ENCODE measurements at places on chromosomes 7 and 10.

- no peak for DNase-seq
Measured at GRCh38 chr7:30657131-30657530, 25.1 kb downstream of the CRHR2 start.

GRCh38 chr7:141455723-141456122 lies 95.5 kb upstream of the AGK start:
- DNase-seq = no peak

DNA sequence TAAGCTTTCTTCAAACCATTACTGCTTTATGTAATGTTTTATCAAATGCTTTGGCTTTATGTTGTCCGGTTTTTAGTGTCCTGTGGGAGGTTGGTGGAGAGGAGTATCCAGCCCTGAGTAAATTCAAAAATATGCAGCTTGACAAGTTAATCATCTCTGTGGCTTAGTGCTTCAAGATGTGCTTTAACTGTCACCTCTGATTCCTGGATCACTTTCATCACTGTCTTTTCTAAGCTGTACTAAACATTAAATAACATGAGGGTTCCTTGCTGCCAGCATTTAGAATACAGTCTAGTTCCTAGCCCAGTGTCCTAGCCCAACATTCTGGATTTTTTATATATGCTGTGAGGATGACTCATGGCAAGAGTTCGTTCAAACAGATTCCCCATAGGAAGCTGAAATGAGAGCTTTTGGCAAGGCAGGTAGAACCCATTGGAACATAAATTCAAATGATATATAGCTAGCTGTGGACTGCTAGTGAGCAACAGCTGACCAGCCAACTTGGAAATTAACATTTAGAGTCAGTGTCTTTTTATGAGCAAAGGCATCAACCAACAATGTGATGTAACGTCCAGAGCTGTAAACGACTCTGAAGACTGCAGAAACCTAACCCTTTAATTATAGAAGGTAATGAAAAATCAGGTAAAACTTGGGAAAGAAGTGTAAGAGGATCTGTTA lies 80.6 kb upstream of the OIT3 start:
- peak; percentile 57 for DNase-seq

DNA sequence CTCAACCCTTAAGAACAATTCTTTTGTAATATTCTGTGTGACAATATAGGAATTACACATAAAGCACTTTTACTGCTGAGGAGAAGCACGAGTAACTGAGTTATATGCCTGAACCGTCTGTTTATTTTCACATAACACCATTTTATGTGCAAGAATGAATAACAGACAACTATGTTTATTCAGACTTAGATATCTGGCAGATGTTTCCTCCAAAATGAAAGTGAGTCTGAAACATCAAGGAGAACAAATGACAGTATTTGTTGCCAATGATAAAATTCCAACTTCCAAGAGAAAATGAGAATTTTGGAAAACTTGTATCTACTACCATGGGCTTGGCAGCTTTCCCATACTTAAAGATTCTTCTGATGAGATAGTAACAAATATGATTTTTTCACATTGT lies 51.4 kb downstream of the DNMBP start:
- peak; percentile 95 for DNase-seq

DNA sequence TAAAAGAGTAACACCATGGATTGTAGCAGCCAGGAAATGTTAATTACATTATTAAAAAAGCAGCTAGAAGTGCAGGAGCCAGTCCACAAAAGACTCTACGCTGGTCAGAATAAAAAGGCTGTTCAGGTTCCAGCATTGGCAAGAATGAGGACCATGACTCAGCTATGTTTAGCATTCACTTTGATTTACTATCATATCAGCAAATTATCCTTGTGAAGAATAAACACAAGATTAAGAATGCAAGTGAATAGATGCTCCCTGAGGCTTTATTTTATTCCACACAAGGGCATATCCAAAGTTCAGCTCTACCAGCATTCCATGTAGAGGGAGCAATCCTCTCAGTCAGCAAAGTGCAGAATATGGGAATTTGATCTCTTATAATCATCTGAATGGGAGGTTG lies 13.6 kb downstream of the DGKB start:
- no peak for DNase-seq

DNA sequence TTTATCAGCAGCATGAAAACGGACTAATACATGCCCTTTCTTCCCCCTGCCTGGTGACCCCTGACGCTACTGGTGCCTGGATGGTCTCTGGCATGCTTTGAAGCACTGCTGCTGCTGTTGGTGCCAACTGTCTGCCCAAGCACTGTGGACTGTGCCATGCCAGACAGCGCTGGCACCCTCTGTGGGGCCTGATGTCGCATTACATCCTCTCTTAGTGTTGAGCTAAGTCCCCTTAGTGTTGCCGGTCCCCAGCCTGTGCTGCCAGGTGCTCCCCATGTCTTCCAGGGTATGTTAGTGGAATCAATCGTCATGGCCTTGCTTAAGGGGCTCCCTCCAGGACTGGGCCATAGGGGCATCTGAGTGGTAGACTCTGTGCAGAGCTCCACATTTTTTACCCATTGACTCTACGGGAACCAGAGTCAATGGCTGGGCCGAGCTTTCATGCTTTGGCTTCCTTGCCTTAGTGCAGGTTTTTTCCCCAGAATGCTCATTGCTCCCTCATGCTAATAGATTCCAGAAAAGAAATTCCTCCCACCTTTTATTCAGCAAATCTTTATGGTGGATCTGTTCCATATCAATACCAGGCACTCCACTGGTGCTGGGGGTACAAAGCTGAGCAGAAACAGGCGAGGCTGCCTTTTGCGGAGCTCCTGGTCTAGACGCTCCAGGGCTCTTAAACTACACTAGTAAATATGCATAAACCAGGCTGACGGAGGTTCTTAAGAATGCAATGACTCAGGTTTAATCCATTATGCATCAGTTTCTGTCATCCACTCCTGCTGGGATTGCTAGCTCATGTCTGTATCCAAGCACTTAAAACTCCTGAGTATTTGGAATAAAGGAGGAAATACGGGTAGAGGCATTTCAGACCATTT lies 21.8 kb upstream of the MRC1 start:
- peak; percentile 43 for DNase-seq

- no peak for DNase-seq
Measured at GRCh38 chr7:120833546-120833945, 24.4 kb downstream of the TSPAN12 start.

GRCh38 chr7:107924841-107925504 lies 34.0 kb downstream of the DLD start:
- DNase-seq = no peak

DNA sequence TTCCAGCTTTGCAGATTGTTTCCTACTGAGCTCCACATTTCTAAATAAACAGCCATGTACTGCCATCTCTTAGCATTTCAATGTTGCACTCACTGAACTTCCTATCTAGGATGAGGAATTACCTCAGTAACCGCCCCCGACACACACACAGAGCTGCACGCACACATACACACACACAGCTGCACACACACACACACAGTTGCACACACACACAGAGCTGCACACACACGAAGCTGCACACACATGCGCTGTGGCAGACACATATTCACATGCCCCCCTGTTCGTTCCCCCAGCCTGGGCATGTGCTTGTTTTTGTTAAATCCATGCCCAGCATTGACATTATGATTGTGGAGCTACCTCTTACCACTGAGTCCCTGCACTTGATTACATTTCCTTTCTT lies 39.6 kb upstream of the CNPY1 start:
- no peak for DNase-seq

GRCh38 chr10:133185916-133186315 lies 25.9 kb downstream of the KNDC1 start:
- DNase-seq = no peak

DNA sequence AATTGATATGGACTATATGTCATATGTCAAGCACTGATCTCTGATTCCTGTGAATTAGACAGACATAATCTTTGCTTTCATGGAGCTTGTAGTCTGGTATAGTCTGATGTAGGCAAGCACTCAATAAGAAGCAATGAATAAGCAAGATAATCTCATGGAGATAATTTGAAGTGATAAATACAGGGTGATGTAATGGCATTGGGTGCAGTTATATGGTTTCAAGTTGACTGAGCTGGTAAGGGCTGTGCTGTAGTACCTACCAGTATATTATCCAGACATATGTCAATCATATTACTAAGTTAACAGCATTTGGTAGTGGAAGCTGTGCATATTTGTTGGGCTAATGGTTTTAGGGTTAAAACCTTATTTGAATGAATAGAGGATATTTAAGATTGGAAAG lies 117.5 kb upstream of the PRPS1L1 start:
- DNase-seq = no peak

DNA sequence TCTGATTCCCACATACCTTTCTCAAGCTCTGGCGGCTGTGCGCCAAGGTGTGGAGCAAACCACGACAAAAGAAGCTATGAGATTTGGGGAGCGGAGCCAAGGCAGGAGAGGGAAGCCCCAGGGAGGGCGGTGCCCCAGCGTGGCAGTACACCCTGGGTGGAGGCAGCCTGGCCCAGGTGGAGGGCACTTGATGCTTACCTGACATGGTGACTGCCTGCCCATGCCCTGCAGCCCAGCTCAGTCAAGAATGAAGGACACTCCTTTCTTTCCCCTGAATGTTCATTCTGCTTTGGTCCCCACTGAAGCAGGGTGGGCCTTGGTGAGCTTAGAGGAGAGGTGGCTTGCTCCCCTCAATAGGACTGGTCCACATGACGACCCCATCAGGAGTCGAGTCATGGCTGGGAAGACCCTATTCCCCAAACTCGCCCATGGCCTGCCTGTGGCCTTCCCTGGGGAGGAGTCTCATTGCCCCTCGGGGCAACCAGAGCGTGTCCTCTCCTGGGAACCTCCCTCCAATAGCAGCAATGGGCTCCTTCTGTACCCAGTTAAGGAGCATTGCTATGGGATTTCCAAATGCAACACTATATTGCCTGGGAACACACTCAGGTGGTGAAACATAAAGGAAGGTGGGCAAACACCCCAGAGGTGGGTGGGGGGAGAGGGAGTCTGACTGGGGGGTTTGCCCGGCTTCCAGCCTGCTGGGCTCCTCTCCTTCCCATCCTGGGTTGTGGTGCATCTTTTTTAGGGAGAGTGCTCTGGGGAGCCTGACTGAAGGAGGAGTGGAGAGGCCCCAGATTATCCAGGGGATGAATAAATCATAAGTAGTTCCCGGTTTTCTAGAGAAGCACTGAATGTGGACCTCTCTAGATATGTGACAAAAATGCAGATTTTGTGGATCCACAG lies 22.7 kb downstream of the RAMP3 start:
- no peak for DNase-seq

DNA sequence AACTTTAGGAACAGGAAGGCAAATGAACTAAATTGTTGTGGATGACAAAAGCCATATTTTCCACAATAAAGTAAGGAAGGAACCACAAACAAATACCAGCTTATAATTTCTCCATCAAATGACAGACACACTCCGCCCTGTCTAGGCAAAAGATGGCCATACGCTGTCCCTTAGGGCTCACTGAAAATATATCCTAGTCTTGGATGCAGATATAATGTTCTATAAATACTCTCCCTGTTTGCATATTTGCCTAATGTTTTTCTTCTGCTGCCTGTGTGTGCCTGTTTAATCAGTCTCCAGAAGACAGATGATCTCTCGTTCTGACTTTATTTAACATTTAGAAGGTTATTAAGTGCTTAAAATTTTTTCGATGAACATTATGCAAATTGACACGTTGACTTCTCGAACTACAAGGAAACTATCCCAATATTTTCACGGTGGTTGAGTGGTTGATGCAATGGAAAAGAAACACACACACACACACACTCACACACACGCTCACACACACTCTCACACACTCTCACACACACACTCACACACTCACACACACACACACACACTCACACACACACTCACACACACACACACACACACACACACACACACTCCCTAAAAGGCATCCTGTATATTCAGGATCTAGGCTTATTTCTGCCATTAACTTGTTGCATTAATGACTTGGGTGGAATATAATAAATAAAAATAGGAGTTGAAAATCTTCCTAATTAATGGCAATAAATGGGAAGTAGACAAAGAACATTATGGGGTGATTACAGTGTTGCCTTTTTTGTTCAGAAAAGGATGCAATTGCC lies 297.1 kb downstream of the PRPF18 start:
- DNase-seq = no peak

GRCh38 chr7:143360788-143361551 lies 1.5 kb downstream of the FAM131B start:
- no peak for DNase-seq

DNA sequence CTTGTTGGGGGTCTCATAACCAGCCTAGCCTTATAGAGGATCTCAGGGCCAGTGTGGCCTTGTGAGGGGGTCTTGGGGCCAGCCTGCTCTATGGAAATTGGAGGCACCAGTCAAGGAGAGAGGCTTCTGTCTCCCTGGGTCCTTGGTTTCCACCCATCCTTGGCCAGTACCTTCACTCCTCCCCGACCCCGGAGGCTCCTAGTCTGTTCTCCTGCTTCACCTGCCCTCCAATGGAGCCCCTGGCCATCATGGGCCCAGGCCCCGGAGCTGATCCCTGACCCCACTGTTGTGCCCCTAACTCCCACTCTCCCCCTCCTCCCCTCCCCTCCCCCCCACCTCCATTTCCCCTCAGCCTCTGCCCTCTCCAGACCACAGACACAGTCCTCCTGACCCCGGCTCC lies 29.7 kb downstream of the RASGEF1A start:
- DNase-seq = no peak

DNA sequence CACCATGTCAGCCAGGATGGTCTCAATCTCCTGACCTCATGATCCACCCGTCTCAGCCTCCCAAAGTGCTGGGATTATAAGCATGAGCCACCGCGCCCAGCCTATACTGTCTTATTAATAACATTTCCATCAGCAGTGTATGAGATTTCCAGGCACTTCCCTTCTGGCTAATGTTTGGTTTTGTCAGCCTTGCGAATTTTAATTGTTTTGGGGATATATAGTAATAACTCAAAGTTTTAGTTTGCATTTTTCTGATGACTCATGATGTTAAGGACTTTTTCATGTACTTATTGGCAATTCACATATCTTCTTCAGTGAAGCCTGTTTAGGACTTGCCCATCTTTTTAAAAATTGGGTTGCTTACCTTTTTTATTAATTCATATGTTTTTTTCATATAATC lies 76.0 kb downstream of the TMEM270 start:
- peak; percentile 36 for DNase-seq

DNA sequence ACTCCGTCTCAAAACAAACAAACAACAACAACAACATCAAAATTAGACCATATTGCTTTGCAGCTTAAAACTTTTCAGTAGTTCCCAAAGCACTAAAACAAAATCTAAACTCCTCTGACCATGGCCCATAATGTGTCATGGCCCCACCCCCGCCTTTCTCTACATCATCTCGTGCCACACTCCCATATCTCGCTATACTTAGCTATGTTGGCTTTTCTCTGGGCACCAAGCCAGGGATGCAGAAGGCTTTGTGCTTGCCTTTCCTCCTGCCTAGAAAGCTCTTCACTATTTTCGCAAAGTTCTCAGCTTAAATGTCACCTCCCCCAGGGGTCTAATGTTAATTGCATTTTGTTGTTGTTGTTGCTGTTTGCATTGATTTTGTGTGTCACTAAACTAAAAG lies 15.1 kb upstream of the SLC16A12 start:
- DNase-seq = no peak

DNA sequence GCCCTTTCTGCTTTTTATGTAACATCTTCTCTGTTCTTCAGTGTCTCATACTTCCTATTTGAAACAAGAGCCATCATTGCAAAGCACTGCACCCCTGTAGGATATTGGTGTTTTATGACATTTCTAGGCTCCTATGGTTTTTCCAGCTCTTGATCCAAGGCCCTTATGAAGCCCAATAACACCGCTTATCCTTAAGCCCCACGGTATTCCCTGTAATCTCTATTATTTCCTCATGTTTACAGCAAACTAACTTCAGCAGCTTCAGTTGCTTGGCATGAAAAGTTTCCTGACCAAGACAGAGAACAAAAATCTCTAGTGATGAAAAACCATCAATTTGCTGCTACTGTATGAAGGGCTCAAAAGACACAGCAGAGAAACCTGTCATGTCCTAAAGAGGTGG lies 34.1 kb upstream of the TES start:
- no peak for DNase-seq

- DNase-seq = no peak
Measured at GRCh38 chr7:131568970-131569369, 12.5 kb upstream of the PODXL start.

Data from endothelial cell of umbilical vein (primary cell).